Effector CD8-positive, alpha-beta T cell (primary cell): ENCODE measurements at places on chromosomes 3 and 15.

DNA sequence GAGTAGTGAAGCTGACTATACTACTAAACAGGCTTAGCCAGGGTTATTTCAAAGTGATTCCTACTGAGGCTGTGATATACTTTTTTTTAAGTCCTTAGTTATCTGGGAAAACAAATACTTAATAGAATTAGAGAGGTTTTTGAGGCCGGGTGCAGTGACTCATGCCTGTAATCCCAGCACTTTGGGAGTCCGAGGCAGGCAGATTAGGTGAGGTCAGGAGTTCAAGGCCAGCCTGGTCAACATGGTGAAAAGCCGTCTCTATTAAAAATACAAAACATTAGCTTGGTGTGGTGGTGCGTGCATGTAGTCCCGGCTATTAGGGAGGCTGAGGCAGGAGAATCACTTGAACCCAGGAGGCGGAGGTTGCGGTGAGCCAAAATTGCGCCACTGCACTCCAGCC, 34.2 kb downstream of the PRTG start:
- no peak for DNase-seq

GRCh38 chr3:129777806-129778205, 115.7 kb downstream of the TMCC1 start:
- DNase-seq = no peak

GRCh38 chr3:151087648-151088047, 2.2 kb downstream of the MED12L start:
- DNase-seq = no peak

DNA sequence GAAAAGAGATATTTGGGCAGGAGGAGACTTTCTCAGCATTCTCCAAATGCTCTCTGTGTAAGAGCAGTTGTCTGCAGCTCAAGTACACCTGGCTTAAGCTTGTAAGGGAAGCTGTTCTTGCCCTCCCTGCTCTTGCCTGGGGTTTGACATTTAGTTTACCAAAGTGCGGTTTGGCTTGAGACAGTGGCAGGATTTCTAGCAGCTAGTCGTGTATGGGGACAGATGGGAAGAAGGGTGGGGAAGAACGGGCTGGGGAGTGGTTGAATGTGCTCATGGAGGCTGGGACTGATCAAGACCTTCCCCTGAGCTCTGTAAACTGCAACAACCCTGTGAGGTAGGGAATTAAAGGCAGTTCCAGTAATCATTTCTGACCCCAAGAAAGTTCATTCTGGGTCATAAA, 39.8 kb downstream of the SQOR start:
- DNase-seq = no peak

- peak; percentile 45 for DNase-seq
These were observed 369 bp upstream of the U2SURP start for GRCh38 chr3:143001034-143001368.

GRCh38 chr3:115498421-115498820, 124.9 kb upstream of the GAP43 start:
- no peak for DNase-seq

DNA sequence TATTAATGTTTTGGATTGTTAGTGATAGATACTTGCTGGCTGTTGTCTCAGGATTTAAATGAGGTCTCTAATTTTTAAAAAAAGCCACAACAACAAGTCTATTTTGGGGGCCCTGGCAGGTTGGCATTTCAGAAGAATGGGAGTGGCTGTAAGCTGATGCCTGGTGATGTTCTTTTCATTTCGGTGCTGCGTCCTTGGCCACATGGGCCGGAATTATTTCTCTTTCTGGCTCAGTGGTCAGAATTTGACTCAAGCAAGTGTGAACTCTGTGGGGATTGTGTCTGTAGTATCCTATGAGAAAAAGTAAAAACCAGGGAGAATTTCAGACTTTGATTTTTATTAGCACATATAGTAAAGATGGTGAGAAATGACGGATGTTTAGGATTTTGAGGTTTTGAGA, 203.0 kb downstream of the AKAP13 start:
- DNase-seq = no peak

GRCh38 chr3:168684519-168684918, 588.8 kb upstream of the GOLIM4 start:
- no peak for DNase-seq

DNA sequence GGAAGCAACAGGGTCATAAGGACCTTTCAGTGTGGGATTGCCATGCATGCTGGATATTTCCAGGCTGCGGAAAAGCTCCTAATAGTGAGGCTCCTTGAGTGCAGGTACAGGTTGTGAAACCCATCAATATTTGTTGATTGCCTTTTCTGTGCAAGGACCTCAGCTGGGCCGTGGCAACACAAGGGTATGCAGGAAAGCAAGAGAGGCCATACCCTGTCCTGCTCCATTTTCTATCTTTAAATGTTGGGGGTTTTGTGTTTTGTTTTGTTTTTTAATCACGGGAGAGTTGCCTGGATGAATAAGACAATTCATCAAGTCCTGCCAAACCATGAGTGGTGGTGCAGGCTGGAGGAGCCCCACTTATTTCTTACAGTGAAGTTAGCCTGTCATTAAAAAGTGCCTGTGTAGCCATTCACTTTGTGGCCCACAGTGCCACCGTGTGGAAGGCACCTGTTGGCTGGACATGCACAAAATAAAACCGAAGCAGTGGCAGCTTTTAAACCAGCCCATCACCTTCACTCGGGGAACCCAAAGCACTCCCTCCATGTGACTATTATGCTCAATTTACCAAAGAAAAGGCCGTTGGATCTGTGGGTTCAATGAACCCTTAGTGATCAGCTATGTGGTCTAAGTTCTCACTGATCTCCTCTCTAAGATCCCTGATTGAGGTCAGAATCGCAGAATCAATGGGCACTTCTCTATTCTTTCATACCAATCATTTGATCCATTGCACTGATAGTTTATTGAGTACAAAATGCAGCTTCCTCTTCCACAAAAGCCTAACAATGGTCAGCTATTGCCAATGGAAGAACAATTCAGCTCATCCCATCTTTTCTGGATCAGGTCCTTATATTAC, 42.2 kb downstream of the CLDN18 start:
- no peak for DNase-seq

DNA sequence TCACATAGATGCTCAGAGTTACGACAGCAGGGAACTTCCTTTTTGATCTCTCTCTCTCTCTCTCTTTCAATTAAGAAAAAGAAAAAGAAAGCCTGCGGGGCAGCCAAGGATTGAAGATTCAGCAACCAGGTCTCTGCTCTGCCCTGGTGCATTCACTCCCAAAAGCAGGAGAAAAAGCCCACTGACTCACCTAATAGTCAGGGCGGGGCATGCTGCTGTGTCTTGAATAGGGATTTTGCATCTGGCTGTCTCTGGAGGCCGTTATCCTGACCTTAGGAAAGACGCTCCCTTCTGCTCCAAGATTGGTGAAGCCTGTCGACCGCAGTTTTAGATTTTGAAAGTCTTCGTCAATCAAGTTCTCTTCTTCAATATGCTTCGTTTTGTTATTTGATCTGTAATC, 20.8 kb upstream of the ITGB5 start:
- no peak for DNase-seq

DNA sequence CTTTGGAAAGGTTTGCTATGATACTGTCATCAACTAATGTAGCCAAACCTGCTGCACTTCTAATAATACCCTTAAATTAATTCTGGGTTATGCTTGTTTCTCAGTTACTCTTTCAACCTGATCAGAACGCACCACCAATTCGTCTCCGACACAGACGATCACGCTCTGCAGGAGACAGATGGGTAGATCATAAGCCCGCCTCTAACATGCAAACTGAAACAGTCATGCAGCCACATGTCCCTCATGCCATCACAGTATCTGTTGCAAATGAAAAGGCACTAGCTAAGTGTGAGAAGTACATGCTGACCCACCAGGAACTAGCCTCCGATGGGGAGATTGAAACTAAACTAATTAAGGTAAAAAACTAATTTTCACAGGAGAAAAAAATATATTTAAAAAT, 7.9 kb upstream of the RPLP1 start:
- no peak for DNase-seq

DNA sequence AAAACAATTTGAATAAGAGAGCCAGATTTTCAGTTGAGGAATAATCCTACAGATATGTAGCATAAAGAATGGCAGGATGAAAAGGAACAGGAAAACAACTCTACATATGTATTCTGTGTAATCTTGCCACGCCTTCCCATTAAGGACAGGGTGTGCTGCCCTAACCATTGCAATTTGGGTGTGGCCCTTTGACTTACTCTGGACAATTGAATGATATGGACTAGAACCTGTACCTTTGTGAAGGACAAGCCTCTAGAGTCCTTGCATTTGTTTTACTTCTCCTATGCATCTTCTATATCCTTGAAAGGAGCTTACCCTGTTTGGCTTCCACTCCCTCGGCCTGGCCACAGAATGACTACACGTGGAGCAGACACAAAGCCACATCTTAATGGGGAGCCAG, 1261.6 kb upstream of the GBE1 start:
- no peak for DNase-seq

DNA sequence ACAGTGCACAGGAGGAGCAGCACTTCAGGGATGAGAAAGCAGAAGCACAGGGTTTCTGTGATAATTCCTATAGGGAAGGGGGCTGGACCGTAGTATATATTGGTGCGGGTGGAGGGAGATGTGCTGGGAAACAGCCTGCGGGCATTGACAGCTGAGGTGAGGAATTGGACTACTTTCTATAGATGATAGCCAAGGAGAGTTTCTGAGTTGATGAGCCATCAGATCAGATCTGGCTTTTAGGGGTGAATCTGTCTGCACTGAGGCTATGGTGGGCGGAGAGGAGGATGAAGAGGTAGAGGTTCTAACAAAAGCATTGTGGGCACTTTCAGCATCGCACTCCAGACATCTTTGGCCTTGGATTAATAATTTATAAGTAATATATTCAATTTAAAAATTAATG, 33.1 kb downstream of the SELENOT start:
- DNase-seq = no peak

DNA sequence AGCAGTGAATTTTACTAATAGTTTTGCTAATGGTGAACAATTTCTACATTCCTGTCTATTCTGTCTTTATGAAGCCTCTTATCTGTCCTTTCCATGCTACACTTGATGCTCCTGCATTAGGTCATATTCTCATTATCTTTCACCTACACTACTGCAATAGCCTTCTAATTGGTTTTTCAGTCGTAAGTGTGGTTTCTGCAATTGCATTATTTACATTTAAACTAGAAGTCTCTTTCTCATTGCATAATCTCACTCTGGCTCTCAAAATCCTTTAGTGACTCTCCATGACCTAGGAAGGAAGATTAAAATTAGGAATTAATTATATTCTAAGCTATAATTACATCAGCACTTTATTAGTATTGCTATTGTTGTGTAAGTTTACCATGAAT, 686.5 kb downstream of the IGSF11 start:
- no peak for DNase-seq

GRCh38 chr15:85406916-85407315, 26.5 kb downstream of the AKAP13 start:
- no peak for DNase-seq

DNA sequence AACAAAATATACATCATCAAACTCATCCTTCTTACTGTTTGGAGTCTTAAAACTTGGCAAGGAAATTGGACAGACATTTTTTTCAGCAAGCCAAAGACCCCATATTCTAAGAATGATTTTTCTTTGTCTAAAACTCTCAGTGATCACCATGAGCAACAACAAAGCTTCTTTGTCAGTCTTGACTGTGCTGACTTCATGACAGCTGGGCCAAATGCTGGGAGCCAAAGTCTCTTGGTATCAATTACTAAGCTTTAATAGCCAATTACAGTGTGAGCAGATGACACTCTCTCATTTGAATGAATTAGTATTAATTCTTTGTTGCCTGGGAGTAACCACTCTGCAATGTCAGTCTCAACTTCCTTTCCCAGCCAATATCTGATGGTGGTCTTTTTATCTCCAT, 48.1 kb upstream of the GK5 start:
- DNase-seq = no peak

GRCh38 chr15:79900087-79900486, 3.3 kb upstream of the MTHFS start:
- DNase-seq = no peak

DNA sequence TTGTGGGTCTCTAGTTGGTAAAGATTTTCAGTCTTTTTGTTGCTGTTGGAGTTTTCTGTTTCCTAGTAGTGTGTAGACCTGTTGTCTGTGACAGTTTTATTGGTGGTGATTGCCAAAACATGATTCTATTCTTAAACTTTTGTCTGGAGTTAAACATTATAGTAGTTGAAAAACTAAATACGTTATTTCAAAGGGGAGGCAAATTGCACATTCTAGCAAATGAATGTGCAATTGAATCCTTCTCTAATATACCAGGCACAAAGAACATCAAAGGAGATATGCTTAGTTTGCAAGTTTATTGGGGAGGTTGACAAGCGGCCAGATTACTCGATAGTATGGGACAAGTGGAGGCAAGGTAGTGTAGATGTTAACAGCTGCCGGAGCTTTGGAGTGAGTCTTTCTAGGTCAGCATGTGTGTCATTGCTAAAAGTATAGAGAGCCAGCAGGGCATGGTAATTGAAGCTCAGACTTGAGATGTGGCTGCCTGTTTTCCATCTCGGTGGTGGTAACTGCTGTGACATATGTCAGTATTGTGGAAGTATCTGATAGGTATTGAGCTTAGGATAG, 20.6 kb downstream of the CHD2 start:
- DNase-seq = no peak

GRCh38 chr3:81995329-81995728, 233.9 kb upstream of the GBE1 start:
- DNase-seq = no peak

DNA sequence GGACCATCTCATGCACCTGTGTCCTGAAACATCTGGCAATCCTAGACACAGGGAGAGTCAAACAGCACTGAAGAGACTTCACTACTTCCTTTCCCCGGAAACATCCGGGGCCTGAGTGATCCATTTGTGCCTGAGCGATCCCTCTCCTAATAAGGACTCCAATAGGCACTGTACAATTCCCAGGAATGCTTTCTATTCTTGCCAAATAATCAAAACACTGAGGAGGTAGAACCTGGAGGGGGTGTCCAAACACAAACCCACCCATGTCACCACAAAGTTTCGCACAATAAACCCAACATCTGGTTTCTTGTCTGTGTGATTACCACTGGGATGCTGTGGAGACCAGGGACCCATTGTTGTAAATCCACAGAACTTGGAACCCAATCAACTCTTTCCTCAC, 205.0 kb downstream of the OPA1 start:
- DNase-seq = no peak

DNA sequence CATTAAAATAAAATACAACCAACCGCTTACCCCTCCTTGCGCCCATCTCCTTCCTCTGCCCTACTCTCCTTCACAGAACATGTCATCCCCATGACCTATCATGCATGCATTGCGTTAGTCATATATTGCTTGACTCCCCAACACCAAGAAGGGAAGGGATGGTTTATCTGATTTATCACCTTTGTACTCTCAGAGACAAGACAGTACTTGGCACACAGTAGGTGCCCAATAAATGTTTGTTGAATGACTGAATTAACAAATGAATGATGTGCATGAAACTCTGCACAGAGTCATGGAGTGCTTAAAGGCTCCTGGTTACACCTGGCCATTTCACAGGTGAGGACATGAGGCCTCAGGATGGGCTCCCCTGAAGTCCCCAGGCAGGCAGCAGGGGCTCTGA, 59.7 kb downstream of the IQSEC1 start:
- no peak for DNase-seq

DNA sequence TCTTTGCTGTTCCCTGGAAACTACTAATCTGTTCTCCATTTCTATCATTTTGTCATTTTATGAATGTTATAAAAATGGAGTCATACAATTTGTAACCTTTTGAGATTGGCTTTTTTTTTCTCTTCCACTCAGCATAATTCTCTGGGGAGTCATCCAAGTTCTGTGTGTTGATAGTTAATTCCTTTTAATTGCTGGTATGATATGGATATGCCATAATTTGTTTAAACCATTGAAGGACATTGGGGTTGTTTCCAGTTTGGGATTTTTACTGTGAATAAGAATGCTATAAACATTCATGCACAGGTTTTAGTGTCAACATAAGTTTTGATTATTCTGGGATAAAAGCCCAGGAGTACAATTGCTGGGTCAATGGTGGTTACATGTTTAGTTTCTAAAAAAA, 279.4 kb downstream of the WNT5A start:
- DNase-seq = no peak
